ENCODE measurements at places on chromosomes 6 and 20.

- DNase-seq = no peak
Observed at GRCh38 chr6:133333852-133334251, 92.7 kb downstream of the EYA4 start.

DNA sequence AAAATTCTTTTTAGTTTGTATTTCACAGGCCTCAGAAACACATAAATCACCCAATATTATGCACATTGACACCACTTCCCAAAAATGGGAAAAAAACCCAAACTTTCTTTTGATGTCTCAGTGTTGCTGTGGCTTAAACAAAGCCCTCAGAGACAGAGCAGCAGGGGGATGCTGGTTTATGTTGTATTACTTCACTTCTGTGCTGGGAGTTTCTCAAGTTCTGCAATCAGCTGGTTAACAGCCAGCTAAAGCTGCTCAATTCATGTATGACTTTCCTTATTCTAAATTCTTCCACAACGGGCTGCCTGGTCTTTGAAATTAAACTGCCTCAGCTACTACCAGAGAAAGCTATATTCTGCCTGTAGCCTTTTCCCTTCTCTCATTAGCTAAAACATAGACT lies 5.6 kb downstream of the FILIP1 start:
- no peak for DNase-seq

DNA sequence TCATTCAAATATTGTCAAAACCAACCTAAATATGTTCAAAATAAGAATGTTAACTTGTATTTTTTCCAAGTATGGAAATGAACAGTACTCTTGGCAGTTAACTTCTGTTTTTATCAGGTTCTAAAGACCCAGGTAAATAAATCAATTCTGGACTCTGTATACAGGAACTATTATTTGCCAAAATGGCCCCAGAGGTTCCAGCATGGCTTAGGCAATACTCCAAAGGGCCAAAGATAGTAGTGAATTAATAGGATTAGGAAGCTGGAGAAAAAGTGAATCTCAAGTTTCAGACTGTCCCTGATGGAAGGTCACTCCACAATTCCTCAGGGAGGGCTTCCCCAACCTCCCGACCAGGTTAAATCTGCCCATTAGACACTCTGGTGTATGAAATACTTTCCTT lies 6.7 kb downstream of the BACH2 start:
- no peak for DNase-seq

- DNase-seq = no peak
Observed at GRCh38 chr20:32435449-32436107, 77.4 kb downstream of the ASXL1 start.

- DNase-seq = peak; percentile 96
Observed at GRCh38 chr6:89999154-89999553, 104.9 kb downstream of the GJA10 start.

- DNase-seq = no peak
Observed at GRCh38 chr20:35451295-35451694, 4.1 kb upstream of the CEP250 start.

DNA sequence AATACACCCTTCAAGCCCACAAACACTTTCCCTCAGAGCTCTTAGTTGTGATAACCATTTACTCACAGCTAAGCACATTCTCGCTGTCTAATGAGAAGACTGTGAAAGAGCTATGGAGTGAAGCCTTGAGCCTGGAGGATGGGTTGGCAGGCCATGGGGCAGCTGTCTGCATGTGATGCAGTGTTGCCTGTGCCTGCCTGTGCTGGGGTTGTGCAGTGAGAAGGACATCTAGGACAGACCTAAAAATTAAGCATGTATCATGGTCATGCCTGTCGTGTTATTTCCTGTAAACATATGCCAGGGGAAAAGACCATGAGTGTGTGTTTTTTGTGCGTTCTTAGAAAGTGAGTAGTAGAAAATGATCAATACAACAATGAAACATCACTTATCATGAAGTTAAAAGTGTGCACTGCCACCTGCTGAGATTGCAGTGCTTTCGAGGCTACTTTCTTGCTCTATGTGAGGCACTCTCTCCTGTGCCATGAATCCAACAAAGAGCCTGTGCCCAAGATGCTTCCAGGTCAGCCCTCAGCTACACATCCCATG lies 8.1 kb upstream of the ZC3H12D start:
- no peak for DNase-seq

GRCh38 chr6:85459224-85459901 lies 9.5 kb downstream of the NT5E start:
- no peak for DNase-seq

GRCh38 chr6:9978480-9978879 lies 436.4 kb downstream of the TFAP2A start:
- no peak for DNase-seq

DNA sequence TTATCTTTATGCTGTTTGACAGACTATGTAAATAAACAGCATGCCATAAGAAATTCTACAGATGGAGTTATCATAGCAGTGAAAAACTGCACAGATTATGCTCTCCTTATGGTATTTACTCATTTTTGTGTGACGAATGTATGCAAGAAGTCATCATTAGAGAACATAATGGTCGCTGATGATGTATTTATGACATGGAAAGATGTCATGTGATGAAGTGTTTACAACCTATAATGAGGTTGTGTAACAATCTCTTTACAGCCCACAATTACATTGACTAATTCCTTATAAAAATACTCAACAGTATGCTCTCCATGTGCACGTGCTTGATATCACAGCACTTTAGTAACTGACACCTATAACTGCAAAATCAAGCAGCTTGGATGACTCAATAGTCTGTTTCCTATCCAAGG lies 192.4 kb downstream of the BMP2 start:
- DNase-seq = no peak

GRCh38 chr6:41411961-41412360 lies 76.6 kb downstream of the NCR2 start:
- DNase-seq = no peak

DNA sequence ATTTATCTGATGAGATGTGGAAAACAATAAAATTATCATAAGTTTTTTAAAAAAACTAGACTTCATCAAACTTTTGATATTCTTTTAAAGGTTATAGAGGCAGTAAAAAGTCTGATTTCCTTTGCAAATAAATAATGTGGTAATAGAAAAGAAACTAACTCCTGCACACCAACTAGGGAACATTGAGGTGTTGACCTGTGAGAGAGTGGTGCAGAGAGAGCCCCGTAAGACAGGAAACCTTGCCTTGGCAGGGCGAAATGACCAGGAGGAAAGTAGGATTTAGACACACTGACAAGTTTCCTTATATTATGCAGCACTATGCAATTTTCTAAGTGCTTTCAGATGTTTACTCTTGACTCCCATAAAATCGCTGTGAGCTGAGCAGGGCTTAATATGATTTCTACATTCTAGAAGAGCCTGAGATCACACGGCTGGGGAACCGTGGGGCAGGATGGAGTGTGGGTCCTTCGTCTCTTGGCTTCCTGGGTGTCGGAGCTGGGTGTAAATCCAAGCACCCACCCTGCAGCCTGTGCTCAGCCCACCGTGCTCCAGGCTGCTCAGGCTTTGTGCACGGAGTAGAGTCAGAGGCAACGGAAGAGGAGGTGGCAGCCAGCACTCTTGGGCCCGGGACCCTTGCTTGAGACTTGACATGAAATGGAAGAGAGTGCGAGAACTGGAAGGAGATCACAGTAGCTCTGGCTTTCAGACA lies 61.3 kb upstream of the FOXQ1 start:
- no peak for DNase-seq

DNA sequence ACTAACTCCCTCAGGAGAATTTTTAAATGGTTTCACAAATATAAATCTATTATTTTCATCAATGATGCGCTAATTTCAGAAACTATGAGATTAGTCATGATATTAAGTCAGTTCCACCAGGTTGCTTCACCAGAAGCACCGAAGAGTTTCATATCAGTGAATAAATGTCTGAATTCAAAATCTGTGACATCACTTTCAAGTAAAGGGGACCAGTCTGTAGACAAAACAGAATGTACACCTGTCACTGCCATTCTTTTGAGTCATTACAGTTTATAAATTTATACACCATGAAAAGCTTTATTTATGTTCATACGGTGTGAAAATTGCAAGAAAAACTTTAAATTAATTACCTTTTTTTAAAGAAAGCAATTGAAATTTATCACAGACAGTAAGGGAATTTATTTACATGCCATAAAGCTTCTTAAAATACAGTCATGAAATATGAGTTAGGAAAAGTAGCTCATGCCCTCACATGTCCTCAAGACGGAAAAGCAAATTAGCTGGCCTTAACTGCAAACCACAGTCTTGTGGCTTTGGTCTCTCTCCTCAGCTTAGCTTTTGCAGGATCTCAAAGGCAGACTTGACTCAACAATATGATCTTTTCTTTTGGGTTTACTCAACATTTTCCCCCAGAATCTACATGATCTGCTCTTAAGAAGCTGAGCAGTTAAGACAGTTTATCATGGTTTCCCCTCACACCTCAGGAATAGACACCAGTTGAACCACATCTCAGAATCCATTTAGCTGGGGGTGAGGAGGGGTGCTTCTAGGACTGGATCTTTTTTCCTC lies 177.7 kb upstream of the MCHR2 start:
- DNase-seq = no peak

DNA sequence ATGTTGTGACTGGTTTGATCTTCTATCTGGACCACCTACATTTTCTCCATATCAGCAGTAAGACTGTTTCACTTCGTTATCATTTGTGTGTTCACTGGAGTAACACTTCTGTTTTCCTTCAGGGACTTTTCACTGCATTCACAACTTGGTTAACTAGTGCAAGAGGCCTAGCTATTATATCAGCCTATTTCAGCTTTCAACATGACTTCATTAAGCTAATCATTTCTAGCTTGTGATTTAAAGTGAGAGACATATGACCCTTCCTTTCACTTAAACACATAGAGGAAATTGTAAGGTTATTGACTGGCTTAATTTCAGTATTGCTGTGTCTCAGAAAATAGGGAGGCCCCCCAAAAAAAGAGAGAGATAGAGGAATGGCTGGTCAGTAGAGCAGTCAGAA lies 622.8 kb upstream of the NRSN1 start:
- no peak for DNase-seq

- DNase-seq = no peak
Observed at GRCh38 chr6:87949194-87949593, 98.4 kb upstream of the SPACA1 start.

DNA sequence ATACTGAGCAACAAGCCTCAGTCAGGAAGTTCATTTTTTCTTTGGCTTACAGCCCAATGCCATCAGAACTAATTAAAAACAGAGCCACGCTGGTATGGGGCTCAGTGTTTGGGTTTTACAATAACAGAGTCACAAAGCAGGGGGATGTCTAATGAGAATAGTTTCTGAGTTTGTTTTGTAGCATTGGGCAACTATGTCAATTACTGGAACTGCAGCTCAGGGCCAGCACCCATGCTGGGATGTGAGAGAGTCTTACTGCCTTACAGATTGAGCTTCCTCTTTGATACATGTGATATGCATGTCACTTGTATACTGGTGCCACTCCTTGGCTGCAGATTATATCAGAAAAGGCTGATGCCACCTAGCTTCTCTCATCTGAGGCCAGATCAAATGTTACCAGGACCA lies 117.6 kb downstream of the TFAP2B start:
- DNase-seq = peak; percentile 0

GRCh38 chr6:90183587-90184333 lies 112.9 kb downstream of the BACH2 start:
- no peak for DNase-seq

DNA sequence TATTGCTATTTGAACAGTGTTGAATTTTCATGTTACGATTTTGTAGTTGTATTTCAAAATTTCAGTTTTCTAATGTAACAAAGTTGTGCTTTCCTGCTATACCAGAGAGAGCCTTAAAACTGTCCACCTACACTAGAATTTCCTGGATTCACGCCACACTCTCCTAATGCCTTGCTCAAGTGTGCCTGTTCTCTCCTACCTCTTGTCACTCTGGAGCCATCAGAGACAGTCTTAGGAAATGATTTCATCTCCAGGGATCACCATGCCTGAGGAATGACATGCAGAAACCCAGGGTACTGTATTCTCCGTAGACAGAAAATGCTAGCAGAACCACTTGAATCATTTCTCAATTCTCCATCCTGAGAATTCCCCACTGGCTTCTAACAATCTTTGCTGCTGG lies 667.6 kb downstream of the KIF16B start:
- no peak for DNase-seq

- DNase-seq = no peak
Observed at GRCh38 chr6:130482645-130483390, 117.0 kb downstream of the TMEM200A start.

DNA sequence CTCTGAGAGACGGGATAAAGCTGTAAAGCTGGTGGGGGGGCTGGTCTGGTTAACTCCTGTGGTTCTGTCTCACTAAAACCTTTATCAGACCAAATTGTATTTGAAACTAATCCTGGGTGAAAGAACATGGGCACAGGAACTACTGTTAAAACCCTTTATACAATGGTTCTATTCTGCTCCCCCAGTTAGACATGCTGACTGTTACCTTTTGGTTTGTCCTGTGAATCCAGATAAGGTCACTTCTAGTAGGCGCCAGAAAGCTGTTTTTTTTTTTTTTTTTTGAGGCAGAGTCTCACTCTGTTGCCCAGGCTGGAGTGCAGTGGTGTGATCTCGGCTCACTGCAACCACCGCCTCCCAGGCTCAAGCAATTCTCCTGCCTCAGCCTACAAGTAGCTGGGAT lies 29.7 kb downstream of the GSTA4 start:
- DNase-seq = no peak

- no peak for DNase-seq
Observed at GRCh38 chr6:132310921-132311320, 90.4 kb downstream of the MOXD1 start.

- DNase-seq = no peak
Observed at GRCh38 chr6:142518126-142518525, 216.3 kb downstream of the ADGRG6 start.

- no peak for DNase-seq
Observed at GRCh38 chr6:90173262-90173925, 123.2 kb downstream of the BACH2 start.

DNA sequence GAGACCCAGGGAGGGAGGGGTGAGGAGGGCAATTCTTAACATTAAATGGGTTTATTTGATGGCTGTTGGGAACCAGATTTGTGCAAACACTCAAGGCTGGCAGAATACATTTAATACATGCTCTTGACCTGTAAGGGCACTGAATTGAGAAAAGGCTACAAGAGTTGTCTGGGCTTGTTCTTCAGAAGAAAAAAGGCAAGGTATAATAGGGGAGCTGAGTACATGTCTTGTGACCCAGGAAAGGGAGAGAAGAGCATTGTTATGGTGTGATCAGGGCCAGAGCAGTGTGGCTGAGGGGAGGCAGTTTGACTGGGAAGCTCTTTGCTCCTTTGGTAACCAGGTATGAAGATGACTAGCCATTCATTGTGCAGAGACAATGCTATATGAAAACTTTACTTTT lies 18.9 kb downstream of the KLHL31 start:
- DNase-seq = no peak

DNA sequence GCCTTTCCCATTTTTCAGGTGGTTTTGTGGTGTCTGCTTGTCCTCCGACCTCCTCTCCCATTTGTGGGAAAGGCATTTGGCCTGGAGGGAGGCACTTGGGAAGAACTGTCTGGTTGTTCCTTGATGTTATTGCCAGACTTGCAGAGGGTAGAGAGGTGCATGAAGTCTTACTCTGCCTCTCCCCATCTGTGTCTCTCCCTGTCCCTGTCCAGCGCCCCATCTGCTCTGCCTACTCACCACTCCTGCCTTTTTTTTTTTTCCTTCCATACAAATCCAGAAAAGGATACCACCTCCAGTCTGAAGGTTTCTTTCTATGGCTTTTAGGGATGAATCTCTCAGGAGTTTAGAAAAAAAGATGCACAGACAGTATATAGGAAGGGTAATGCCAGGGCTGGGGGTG lies 19.8 kb downstream of the PPARD start:
- DNase-seq = no peak

GRCh38 chr20:19976595-19977372 lies 40.4 kb upstream of the NAA20 start:
- DNase-seq = no peak

Data from NCI-H774 (cell line).